ENCODE measurements at places on chromosomes 12 and 14. TPM values are rescaled to one million over a fixed set of nuclear protein-coding genes. Genes with fewer than 3 reads are reported as not detected.

DNA sequence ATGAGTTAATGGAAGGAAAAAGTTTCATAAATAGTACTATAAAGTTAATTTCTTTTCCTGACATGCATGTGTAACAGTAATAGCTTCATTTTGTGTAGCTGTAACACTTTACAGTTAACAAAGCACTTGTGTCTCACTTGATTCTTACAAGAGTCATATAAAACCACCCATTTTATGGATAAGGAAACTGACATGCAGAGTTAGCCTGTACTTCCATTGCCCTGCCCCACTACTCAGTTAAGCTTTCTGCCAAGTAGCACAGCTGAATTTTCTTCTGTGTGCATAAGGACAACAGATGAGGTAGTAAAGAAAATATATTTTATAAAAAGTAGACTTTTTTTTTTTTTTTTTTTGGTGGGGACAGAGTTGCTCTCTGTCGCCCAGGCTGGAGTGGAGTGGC, 32.2 kb downstream of the ANO6 start:
- DNase-seq, result no peak

DNA sequence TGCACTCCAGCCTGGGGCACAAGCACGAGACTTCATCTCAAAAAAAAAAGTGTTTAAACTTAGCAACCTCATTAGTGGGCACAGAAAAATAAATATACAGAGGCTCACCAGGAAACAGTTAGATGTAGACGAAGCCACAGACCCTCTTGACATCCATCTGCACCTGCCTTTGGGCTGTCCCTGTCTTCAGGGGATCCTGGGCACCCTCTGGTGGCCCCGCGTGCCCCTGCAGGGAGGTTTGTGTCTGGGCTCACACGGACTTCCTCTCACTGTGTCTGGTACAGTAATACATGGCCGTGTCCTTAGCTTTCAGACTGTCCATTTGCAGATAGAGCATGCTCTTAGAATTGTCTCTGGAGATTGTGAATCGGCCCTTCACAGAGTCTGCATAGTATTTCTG, 916.5 kb downstream of the TMEM121 start:
- no peak for DNase-seq

DNA sequence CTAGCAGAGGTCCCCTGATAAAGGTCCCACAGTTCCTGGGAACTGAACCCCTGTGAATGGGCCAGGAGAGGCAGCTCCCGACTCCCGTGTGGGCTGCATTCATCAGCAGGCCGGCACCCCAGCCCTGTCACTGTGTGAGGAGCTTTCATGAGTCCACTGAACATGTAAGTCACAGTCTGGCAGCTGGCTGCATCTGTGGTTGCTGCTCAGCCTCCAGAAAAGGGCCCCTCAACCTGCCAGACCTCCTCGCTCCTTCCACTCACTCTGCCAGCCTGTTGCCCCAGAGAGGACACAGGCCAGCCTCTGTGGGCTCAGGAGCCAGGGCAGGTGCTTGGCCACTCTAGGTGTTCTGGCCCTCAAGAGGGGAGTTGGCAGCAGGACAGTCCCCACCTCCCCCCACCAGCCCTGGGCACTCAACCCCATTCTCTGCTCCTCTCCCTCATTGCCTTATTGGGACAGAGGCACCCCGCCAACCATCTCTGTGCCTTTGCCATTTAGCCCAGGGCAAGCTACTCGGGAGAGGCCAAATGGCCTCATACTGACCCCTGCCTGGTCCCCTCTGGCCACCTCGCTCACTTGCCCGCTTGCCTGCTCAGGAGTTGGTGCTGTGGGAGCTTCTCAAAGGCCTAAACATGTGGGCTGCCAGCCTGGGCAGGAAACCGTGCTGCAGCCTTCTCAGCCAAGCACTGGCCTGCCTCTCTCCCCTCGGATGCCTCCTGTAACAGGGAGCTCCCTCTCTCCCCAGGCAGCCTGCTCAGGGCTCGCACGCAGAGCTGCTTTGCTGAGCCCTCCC, 1.9 kb downstream of the RTL1 start:
- no peak for DNase-seq

DNA sequence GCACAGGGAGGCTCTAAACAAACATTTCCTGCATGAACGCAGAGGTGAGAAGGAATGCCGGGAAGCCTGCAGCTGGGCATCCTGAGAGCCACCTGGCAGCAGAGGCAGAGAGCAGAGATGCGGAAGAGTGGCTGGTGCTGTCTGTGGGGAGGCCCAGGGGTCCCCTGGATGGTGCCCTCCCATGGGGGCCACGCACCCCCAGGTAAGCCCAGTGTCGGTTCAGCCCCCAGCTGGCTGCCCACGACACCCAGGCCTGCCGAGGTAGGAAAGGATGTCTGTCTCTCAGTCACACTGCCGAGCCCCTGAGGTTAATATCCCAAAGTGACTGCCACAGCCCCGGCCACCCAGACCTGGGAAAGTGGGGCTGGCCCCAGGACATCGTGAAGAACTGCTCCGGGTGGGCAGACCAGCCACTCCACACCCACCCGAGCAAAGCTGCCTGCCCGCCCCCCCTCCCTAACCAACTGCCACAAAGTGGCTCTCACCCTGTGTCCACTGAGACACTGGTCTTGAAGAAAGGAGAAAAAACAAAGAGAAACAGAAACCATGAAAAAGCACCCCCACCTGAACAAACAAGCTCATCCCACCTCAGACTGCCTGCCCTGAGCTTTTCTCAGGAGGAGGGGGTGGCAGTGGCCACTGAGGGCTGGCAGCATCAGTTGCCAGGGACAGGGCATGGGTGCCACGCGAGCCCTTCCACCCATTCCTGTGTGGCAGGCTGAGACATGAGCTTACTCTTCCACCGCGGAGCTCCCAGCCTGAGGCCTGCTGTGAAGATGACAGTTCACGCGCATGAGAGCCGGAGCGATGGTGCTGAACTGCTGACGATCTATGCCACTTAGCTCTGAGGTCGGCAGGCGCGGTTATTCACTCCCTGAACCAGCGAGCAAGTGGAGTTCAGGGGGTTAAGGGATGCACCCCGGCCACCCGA, 40.8 kb downstream of the CCDC88C start:
- no peak for DNase-seq

DNA sequence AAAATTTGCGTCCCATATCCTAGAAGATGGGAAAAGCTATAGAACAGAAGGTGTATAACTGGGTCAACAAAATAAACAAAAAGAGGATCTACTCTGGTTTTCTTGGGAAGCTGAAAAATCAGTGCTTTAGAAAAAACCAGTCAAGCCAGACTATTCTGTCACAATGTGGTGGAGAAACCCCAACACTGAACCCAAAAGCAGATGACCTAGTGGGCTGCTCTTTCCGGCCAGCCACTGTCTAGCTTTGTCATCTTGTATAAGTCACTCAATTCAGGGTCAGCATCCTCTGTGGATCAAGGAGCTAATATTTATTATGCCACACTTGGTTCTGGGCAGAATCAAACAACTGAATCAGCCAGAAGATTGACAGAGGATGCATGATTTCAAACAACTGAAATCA, 26.6 kb upstream of the TMCC3 start:
- peak; percentile 34 for DNase-seq

GRCh38 chr12:57985685-57986084, 44.3 kb downstream of the ATP23 start:
- DNase-seq, result no peak

GRCh38 chr12:125189015-125189414, 123.8 kb downstream of the AACS start:
- no peak for DNase-seq

OR6C2 gene
- polyA plus RNA-seq, result not detected

FGD4 gene
- polyA plus RNA-seq, result 3.6 TPM

All from pancreas (tissue), 10 donors.